ENCODE measurements at places on chromosomes 6 and 20.
A peak's percentile ranks its signal among the peaks of the same experiment; 100 is the strongest.

DNA sequence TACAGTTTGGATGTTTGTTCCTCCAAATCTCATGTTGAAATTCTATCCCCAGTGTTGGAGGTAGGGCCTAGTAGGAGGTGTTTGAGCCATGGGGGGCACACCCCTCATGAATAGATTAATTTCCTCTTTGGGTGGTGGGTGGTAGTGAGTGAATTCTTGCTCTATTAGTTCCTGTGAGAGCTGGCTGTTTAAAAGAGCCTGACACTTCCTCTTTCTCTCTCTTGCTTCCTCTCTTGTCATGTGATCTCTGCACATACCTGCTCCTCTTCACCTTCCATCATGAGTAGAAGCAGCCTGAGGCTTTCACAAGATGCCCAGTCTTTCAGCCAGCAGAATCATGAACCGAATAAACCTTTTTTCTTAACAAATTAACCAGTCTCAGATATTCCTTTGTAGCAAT lies 340.2 kb upstream of the CHD6 start:
- no peak for DNase-seq

- no peak for DNase-seq
Observed at GRCh38 chr6:43768983-43769525, 957 bp upstream of the VEGFA start.

DNA sequence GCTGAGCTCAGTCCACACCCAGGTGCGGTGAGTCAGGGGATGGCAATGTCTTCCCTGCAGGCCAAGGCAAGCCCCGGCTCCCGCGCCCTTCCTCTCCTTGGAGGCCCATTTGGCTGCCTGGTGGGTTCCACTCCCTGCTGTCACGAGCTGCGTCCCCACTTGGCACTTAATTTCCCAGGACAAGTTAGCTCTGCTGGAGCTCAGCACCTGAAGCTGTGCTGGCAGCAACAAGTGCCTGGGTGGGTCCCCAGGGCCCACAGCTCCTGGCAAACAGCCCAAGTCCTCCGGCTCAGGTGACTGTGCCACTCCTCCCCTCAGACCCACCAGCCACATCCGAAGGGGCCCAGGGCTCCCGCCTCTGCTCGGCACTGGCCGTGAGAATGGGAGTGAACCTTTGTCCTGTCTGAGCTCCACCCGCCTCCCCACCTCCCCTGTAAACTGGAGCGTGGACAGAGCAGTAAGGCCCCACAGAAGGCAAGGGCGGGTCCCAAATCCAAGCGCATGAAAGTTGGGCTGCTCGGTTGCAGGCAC lies 16.9 kb downstream of the LAMA5 start:
- DNase-seq, result no peak

- DNase-seq, result no peak
Observed at GRCh38 chr6:88380083-88380482, 213.9 kb upstream of the CNR1 start.

DNA sequence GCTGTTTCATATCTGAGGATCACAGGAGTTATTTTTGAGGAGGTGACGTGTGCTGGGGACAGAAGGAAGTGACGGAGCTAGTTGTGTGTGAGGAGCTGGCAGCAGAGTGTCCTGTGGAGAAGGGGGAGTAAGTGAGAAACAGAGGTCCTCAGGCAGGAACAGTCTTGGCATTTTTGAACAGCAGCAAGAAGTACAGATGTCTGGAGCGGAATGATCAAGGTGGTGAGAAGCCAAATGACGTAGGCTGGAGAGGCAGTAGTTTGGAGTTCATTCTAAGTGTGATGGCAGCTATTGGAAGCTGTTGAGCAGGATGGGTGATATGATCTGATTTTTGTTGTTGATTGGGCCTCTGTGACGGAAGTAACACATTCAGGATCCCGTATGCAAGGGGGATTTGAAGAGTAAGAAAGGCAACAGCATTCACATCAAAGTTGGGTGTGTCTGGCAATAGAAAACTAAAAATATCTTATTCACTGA lies 52.3 kb downstream of the SOBP start:
- no peak for DNase-seq

GRCh38 chr6:159483259-159483658 lies 209.8 kb downstream of the SOD2 start:
- no peak for DNase-seq

DNA sequence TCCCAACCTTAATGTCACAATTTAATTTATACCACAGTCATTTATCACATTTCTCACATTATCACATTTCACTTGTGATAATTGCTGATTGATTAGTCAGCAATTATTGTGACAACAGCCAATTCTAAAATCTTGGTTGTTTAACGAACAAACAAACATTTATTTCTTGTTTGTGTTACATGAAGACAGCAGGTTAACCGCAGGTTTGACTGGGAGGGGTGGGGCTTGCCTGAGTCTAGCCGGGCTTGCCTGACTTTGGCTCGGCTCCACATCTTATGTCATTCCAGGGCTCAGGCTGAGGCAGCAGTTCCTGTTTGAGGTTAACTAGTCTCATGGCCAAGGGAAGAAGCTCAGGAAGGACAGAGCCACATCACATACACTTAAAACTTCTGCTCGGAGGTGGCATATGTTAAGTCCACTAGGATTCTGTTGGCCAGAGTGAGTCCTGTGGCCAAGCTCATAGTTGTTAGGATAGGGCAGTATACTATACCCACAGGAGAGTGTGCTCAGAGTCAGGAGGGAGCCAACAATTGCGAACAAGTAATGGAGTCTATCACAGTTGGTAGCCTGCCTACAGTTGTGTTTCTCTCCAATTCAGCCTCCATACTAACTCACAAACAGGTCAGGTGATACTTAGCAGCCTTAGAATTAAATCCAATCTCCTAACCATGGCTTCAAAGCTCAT lies 90.0 kb upstream of the IFNGR1 start:
- DNase-seq, result peak; percentile 63

- DNase-seq, result no peak
Observed at GRCh38 chr6:110013386-110013785, 35.3 kb downstream of the GPR6 start.

GRCh38 chr6:11318835-11319813 lies 86.7 kb upstream of the NEDD9 start:
- DNase-seq, result no peak

DNA sequence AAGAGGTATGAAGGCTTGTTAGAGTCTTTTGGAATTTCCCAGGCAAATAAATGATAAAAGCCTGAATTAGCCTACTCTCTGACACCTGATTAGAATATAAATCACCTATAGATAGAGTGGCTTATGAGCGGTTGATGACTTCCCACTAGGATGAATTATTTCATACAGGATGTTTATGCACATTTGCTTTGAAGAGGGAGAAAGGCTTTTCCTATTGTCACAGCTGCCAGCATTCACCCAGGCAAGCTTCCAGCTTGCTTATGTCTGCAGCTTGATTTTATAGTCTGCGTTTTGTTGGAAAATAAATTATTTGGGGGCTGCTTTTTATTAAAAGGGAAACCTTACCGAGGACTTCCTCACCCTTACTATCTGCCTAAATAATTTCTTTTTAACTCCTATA lies 51.3 kb upstream of the EIF2S2 start:
- DNase-seq, result no peak

DNA sequence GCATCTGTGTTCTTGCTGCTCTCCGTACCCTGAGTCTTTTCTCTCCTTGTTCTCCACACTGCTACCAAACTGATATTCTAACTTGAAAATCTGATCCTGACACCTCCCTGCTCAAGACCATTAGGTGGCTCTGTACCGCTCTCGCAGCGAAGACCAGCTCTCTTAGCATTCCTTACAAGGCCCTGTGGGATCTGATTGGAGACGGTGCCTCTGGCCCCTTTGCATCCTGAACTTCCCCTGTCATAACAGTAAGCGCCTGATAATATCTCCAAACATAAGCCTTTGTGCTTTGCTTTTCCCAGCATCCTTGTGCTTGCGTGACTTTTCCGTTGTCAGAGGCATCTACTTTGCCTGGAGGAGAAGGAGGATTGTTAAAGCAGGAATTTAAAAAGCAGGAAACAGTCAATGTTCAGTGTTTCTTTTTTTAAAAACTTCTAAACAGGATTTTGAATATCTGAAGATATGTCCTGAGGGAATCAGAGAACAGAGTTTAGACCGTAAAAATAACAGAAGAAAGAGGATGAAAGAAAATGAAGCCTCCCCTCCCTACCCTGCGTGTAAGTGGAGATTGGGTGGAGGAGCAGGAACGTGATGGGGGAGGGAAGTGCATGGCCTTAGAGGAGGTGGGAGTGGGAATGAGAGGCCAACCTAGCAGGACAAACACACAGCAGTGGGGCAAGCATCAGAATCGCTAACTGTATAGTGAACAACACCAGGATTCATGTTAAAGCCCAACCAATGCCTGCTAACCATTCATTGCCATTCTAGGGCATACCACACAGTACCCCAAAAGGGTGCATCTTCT lies 89.2 kb upstream of the STMND1 start:
- DNase-seq, result no peak

- no peak for DNase-seq
Observed at GRCh38 chr6:118212451-118213173, 305.5 kb downstream of the SLC35F1 start.

GRCh38 chr6:41097467-41098090 lies 24.8 kb downstream of the NFYA start:
- DNase-seq, result no peak

- DNase-seq, result peak; percentile 82
Observed at GRCh38 chr6:130020907-130021629, 2.7 kb downstream of the L3MBTL3 start.

GRCh38 chr6:110020888-110021287 lies 42.8 kb downstream of the GPR6 start:
- no peak for DNase-seq

GRCh38 chr6:137816133-137816579 lies 50.9 kb upstream of the TNFAIP3 start:
- no peak for DNase-seq

GRCh38 chr6:119466226-119466625 lies 116.7 kb upstream of the MAN1A1 start:
- no peak for DNase-seq

DNA sequence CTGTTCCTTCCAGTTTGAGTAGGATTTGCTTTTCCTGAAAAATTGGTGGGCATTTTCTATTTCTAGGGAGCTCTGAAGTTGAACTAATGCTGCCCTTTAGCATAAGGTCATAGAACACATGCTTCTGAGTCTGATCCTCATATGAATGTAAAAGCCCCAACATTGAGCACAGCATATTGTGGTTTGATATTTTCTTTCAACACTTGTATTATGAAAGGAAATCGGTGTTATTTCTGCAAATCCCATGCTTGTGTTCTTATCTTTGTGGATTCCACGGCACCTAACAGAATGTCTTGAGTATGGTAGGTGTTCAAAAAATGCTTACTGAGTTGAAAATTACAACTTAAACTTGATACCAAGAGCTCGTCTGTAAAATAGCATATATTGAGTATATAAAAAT lies 85.8 kb downstream of the TRMT11 start:
- no peak for DNase-seq

DNA sequence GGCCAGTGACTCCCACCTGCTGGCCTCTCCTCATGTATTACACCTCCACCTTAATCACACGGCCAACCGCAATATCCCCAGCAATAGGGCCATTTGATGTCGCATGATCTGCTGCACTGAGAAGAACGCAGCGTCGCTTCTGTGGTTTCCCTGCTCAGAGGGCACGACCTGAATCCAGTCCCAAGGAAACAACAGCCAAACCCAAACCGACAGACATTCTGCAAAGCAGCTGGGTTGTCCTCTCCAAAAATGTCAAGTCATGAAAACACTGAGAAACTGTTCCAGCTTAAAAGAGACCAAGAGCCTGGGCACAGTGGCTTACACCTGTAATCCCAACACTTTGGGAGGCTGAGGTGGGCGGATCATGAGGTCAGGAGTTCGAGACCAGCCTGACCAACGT lies 7.5 kb upstream of the BPI start:
- no peak for DNase-seq

DNA sequence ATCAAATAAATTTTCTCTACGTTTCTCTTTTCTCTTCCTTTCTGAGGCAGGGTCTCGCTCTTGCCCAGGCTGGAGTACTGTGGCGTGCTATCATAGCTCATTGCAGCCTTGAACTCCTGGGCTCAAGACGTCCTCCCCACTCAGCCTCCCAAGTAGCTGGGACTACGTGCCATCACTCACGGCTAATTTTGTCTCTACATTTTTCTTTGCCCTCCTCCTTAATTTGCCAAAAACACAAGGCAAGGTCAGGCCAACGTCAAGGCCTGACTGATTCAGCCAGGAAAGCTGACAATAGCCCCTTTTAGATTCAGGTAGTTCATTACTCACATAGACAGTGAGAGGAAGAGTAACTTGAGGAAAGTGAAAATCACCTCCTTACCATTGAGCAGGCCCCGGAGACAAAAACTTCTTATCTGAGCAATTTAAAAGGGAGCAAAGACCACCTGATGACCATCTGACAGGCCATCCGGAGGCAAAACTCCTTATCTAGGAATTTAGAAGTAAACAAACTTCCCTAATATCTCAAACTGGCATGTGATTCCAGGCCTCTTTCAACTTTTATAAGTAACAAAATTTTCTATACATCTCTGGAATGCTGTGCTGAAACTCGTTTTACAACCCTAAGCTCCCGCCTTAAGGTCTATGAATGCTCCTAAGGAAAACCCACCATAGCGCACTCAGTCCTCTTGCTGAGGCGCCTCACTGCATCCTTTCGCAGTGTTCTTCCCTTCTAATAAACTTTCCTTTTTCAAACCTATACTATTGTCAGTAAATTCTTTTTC lies 42.1 kb upstream of the SRPK1 start:
- no peak for DNase-seq

- no peak for DNase-seq
Observed at GRCh38 chr20:51029963-51030920, 7.3 kb upstream of the KCNG1 start.

- peak; percentile 67 for DNase-seq
Observed at GRCh38 chr6:34027445-34027936, 118.4 kb downstream of the GRM4 start.

GRCh38 chr20:16222859-16223411 lies 350.3 kb downstream of the KIF16B start:
- no peak for DNase-seq

DNA sequence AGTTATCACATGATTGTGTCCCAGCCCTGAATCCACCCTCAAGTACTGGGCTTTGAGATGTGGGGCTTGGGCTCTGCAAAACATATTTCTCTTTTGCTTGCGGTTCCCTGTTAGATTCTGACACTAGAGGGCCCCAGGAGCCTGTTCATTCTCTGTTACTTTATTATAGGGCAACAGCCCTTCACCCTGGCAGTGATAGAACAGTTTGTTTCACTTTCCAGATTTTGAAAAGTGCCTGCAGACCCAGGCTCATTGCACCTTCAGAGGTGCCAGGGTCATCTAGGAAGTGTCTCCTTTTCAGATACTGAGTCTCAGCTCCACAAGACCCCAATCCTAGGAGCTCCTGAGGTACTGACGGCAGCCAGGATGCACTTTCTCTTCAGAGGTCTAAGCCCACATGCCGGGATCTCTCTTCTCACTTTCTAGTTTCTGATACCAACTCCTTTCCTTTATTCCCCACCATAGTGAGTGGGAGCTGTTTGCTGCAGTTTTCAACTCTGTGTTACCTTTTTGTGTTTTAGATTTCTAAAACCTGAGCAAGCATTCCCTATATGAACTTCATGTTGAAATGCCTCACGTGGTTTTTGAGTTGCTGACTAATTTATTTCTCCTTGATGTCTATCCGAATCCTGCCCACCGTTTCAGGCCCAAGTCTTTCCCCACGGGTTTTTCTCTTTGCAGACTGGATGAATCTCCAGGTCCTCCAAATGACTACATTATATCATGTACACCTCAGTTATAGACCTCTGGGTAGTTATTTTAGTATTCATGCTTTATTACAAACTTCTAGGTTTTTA lies 10.9 kb downstream of the ABT1 start:
- DNase-seq, result peak; percentile 74

GRCh38 chr6:141483598-141484061 lies 649.1 kb upstream of the GJE1 start:
- DNase-seq, result peak; percentile 76
